Erythroblast (primary cell): ENCODE measurements at places on chromosomes 12 and 14.
A peak's percentile ranks its signal among the peaks of the same experiment; 100 is the strongest.

DNA sequence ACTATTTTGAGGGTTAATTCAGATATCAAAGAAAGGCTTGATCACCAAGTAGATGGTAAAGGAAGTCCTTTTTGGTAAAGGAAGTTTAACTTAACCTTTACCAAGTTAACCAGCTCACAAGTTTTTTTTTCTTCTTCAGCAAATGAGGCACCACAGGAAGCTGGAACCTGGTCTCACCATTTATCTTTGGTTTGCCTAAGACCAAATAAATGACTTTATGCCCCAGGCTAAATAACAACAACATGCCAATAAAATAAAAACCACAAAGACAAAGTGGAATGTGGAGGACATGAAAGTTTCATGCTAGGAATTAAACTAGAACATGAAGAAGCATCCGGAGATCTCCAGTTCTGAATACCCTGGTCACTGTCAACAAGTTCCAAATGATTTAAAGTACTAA lies 116.8 kb upstream of the PRICKLE1 start:
- DNase-seq = no peak

DNA sequence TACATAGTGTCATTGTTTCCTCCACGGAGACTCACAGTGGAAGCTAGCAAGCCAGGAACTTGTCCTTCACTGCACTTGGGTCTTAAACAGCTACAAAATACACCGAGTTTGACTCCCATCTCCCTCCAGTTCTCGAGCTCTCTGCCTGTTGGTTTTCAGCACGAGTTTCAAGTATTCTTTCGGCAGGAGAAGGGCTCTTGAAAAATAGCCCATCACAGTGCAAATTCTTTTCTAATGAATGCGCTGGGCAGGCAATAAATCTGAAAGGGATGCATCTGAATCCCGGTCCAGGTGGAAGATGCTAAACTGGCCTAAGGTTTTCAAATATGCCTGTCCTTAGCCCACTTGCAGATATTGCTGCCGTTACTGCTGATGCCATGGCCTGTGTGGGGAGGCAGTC lies 173.9 kb downstream of the CACNA1C start:
- DNase-seq = no peak

DNA sequence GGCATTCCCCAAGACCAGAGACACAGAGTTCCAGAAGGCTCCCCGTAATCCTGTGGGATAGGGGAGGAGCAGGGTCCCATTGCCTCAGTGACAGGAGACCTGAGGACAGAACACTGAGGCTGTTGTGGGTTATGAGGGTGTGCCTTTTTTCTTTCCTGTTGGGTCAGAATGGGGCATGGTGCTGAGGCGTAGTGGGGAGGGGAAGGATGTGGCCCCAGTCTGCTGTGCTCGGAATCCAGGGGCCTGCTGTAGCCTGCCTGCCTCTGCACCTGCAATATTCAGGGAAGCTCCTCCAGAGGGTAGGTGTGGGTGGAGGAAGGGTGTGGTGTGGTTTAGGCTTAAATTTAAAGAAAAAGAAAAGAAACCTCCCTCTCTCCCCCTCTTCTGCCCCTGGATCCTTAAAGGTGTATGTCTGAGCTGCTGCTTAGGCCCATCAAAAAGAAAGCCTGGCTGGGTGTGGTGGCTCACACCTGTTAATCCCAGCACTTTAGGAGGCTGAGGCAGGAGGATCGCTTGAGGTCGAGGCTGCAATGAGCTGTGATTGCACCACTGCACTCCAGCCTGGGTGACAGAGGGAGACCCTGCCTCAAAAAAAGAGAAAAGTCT lies 18.7 kb downstream of the PLEKHG3 start:
- DNase-seq = no peak

DNA sequence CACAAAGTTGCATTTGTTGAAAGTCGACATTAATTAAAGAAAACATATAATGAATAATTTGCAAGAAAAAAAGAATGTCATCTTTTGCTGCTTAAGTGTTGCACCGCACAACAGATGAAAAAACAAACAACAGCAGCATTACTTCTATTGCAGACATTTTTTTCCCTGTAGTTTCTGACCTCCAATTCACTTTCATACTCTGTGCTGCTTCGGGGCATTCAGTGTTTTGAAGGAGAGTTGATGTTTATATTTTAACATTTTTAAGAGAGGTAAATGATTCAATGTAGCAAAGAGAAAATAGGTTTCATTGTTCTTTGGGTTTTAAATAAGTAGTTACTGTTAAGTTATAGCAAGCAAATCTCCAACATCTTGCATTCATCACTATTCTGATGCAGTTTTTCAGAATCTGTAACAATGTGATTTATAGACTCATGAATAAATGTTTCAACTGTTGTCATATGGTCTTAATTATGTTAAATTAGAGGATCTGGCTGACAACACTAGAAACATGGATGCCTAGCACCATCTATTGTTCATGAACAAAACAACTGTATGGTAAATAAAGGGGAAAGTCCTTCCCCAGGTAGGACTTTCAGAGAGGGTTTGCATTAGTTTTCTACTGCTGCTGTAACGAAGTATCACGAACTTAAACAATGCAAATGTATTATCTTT lies 168.1 kb downstream of the BCAT1 start:
- DNase-seq = no peak

GRCh38 chr14:26984311-26985177 lies 386.7 kb upstream of the NOVA1 start:
- DNase-seq = peak; percentile 27

GRCh38 chr14:21748869-21749303 lies 75.3 kb upstream of the OR4E1 start:
- DNase-seq = peak; percentile 60

DNA sequence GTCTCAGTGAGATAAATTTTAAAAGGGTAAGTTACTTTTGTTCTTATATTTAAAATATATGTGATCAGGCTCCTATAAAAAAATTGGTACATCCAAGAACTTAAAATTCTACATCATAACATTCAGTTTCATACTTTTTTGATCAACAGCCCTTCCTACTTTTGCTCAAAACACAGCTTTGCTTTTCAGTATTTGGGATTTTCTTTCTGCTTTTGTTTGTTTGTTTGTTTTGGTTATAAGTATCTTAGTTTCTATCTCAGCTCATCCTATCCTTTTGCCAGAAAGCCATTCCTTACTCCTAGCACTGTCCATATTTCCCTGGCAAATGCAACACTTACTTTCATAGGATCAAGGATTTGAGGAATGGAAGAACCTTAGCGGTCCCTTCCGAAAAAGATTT lies 4.7 kb upstream of the PCED1B start:
- no peak for DNase-seq
